ENCODE measurements at places on chromosomes 16 and 17.

- DNase-seq, result no peak
Measured at GRCh38 chr16:67425580-67425979, 5.3 kb upstream of the HSD11B2 start.

GRCh38 chr17:78491236-78492115 is 85.7 kb downstream of the DNAH17 start:
- DNase-seq, result no peak

DNA sequence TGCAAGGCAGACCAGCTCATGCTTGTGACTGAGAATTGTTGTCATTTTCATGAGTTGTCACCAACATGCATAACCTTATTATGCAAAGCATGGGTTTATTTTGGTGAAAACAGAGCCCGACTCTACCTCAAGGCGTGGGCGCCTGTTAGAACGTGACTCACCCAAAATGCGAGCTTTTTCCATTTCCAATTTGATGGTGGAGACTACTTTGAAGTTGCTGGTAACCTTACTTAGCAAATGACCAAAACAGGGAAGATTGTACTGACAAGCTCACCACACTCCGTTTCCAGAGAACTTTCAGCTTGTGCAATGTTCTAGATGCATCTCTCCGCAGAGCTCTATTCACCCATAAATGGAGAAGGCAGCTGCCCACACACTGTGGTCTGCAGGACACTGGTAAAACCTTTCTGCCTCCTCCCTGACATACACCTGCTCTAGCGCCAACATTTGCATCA is 284.5 kb downstream of the MAF start:
- no peak for DNase-seq

GRCh38 chr16:56841659-56842058 is 23.3 kb upstream of the SLC12A3 start:
- DNase-seq, result no peak

DNA sequence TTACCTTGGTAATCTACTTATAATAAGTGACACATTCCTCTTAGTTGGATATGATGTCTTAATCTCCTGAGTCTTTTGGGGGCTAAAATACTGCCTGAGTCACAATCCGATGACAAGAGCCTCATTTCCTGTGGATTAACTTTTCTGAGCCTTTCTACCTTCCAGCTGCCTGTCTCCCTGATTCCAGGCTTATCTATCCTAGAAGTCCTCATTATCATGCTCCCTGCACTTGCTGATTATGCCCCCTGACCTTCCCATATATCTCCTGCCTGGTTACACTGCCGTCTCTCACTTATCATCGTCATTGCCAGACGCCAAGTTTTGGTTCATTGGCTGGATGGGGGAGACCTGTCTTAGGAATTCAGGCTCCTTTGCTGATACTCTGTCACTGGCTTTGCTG is 727.4 kb upstream of the CA10 start:
- peak; percentile 82 for DNase-seq

DNA sequence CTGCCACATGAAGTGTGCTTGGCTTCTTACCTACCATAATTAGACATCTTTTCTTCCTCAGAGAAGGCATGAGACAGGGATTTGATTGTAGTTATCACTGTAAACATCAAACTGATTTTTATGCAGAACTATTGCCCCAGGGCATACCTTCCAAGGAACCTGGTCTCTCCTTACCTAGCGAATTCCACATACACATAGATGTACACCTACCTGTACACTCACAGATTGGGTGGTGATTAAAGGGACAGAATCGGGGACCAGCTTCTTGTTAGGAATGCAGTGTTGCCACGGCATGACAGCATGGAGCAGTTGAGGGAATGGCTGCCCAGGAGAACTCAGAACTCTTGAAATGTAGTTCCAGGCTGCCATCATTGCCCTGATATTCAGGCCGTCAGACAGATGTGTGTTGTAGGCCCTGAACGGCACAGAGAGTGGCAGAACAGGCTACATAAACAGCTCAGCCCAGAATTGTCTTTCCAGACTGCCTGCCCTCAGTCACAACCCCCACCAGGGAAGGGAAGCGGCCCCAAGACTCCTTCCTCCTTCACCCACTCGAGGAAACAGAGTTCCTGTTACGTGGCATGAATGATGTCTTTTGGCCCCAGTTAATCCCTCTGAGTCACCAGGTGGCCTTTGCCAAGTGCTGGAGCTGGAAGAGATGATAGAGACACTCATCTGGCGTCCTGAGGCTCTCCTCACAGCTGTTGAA is 17.8 kb upstream of the NAGLU start:
- DNase-seq, result no peak

GRCh38 chr16:84054916-84055315 is 12.3 kb upstream of the SLC38A8 start:
- no peak for DNase-seq

DNA sequence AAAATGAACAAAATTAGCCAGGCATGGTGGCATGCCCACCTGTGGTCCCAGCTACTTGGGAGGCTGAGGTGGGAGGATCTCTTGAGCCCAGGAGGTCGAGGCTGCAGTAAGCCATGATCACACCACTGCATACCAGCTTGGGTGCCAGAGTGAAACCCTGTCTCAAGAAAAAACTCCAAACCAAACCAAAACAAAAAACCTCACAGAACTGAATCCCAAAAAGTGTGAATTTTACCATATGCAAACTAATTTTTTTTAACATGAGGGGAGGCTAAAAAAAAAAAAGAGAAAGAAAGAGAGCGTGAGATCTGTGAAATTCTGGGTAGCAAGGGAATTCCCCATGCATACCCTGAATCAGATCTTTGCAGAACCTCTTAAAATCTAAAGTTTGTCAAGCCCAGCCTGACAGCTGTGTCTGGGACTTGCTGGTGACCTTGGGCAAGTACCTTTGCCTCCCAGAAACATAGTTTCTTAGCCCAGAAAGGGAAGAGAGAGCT is 17.1 kb upstream of the CDH1 start:
- DNase-seq, result no peak

GRCh38 chr16:79449900-79450299 is 150.6 kb downstream of the MAF start:
- no peak for DNase-seq

DNA sequence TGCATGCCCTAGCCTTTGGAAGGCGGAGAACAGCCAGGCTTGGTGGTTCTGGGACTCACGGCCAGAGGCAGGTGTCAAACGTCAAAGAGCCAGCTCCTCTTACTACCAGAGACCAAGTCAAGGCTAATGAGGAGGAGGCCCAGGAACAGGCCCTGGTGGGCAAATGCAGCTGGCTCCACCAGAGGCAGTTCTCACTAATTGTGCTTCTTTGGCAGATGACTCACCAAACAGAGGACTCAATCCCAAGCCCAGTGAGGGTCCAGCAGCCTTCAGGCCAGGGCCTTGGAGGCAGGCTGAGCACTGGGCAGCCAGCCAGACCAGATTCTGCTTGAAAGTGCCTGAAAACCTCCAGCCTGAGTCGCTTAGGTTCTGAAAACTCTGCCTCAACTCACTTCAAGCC is 336.5 kb upstream of the CDH5 start:
- peak; percentile 7 for DNase-seq

DNA sequence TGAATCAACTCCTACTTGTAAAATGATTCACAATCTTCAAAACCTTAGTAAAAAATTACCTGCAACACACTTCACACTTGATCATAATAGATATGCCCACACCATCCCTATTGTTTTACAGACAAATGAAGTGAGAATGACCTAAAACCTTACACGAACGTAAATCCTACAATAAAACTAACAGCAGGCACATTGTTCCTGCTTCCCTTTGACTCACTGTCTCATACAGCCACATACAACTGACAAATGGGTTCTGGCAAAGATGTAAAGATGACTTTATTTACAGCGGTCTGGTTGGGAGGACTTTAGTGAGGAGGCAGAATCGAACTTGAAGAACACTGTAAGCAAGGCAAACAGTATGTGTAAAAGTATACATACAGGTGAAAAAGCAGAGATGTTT is 188.7 kb downstream of the MYO1D start:
- DNase-seq, result no peak

DNA sequence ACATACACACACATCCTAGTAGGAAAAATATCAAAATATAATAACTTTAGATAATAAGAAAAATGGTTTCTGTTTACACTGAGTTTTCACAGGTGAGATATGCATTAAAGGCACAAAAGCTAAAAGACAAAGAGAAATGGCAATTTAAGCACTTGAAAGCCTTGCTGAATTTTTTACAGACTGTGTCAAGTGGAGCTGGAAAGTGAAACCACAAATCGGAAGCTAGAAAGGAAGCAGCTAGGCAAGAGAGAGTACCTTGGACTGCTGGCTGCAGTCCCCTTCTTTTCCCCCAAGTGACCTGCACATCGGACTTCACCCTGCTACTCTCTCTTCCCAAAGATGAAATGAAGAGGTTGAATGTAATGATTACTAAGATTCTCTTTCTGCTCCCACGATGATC is 135.1 kb downstream of the CDH13 start:
- no peak for DNase-seq

DNA sequence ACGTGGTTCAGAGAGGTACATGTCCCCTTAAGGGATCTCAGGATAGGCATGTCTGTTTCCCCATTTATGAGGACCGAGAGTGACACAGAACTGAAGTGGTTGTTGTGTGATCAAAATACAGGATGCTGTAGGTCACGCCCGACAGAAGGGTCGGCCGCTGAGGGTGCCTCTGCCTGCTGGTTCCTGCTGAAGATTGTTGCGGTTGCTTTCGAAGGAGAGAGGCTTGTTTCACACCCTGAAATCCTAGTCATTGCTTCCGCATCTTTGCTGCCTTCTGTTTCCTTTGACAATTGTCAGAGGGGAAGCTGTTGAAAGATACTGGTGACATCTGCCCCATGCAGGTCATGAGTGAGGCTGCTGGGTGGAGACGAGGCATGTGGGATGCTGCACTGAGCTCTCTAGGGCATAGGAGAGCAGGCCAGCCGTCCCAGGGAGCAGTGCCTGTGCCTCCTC is 3.8 kb upstream of the NAT9 start:
- DNase-seq, result no peak

GRCh38 chr17:49890077-49890821 is 42.4 kb upstream of the TAC4 start:
- DNase-seq, result no peak

DNA sequence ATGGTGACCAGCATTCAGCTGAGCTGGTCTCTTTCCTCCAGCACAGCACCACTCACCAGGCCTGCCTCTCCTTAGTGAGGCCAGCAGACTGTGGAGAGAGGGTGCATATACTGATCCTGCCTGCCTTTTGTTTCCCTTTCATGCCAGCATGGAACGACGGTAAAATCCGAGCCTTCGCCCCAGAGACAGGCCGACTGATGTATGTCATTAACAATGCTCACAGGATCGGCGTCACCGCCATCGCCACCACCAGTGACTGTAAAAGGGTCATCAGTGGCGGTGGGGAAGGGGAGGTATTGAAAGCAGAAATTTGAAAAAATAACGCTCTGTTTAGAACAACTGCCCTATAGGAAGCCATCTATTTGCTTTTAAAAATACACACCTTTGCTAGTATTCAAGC is 12.6 kb upstream of the USP43 start:
- DNase-seq, result no peak

GRCh38 chr16:85924675-85925074 is 25.7 kb downstream of the IRF8 start:
- DNase-seq, result no peak

DNA sequence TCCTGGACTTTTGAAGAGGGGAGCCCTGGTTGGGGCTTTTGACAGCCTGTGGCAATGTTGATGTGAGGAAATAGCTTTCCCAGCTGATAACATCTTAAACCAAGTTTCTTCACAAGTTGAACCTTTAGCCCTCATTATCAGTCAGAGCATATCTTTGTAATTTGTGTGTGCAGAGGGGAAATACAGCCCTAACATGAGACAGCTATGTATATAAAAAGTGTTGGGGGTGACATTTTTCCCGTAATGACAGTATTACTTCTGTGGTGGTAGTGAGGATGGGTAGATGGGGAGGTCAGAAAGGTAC is 221.1 kb downstream of the FTO start:
- DNase-seq, result no peak

- DNase-seq, result no peak
Measured at GRCh38 chr16:60651346-60651745, 1384.9 kb downstream of the CDH8 start.

DNA sequence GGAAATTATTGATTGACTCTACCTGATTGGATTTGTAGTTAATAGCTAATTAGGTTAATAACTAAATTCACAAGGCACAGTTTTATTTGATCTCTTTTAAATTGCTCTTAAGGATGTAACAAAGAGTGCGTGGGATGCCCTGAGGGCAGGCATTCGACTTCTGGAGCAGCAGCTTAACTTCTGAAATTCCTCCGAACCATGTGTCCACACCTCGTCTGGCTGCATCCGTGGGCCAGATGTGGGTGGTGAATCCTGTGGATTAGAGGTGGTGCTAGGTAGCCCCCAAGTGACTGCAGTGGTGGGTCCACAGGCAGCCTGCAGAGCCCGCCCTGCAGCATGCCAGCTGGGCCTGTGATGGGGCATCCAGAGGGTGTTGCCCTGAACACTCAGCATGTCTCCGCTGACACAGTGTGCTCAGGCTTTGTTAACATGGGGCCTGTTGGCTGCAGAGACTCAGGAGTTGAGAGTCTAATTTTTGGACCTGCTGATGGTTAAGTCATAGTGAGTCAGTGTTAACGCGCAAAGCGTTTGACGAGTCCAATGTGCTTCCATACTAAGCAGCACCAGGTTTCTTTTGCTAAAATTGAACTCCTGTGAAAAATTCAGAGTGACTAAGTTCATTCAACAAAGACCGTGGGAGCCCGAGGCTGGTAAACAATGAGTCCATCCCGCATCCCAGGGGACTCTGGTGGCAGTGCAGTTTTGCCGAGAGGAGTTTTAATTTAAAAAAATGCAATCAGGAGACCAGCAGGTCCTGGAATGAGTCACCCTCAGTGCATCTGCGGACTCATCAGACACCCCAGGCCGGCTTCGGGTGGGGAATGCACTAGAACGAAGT is 3.8 kb upstream of the NPB start:
- DNase-seq, result no peak

DNA sequence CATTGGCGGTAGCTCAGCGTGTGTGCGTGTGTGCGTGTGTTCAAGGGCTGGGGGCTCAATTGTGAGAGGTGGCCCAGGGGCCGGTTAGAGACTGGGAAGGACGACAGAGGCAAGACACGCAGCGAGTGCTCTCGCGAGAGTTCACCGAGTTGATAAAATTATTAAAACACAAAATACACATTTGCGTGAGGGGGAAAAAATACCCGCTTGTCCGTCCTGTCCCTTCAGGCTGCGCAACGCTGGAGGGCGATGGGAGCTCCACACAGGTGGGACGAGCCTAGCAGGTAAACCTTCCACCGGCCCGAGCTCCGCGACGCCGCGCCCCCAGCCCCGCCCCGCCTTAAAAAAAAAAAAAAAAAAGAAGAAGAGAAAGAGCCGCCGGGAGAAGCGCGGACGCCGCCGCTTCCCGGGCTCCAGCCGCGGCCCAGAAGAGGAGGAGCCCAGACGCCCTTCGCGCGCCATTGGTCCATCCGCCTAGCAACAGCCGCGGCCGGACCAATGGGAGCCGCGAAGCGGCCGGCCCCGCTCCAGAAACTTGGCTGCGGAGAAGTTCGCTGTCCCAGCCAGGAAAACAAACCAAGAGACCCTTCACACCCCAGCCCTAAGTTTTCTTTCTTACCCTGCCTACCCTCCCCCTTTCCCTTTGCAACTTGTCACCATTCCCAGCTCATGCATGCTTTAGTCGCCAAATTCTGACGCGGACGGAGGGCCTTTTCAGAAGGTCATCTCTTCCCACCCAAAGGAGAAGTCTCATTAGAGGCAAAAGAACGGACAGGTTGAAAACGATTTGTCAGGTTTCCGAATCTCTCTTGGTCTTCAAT is 169.9 kb upstream of the MAF start:
- peak; percentile 81 for DNase-seq

GRCh38 chr16:17343028-17343427 is 127.7 kb downstream of the XYLT1 start:
- DNase-seq, result no peak

Data from SK-N-DZ (cell line).